ENCODE measurements at places on chromosomes 3 and 15.

DNA sequence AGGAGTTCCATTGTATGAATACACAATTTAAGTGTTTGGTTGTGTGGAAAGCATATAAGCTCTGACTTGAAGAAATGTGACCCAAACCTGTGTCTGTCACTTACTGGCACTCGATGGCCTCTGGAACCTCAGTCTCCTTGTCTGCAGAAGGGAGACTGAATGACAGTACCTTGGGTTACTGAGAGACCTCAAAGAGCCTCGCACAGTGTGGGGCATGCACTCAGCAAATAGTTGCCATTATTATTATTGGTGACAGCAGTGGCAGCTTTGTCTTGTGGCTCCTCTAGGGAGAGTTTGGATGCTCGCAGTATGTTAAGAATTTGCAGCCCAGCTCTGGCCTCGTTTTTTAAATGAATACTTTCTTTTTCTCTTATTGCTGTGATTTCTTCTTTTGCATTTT lies 43.4 kb downstream of the EEFSEC start:
- DNase-seq: no peak

GRCh38 chr15:96296264-96296663 lies 34.2 kb upstream of the NR2F2 start:
- no peak for DNase-seq

- DNase-seq: no peak
Observed at GRCh38 chr15:98062869-98063268, 102.4 kb downstream of the ARRDC4 start.

DNA sequence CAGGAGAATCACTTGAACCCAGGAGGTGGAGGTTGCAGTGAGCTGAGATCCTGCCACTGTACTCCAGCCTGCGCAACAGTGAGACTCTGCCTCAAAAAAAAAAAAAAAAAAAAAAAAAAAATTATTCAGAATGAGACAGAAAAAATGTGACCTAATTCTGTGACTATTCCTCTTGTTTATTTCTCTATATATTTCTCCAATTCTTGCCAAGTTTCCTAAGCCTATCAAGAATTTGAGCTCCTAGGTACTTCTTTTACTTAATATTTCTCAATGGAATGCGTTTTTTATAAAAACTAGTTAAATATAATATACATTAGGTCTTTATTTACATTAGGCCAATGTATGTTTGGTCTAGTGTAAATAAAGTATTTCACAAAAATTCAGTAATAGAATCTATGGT lies 86.8 kb downstream of the NAALADL2 start:
- no peak for DNase-seq

DNA sequence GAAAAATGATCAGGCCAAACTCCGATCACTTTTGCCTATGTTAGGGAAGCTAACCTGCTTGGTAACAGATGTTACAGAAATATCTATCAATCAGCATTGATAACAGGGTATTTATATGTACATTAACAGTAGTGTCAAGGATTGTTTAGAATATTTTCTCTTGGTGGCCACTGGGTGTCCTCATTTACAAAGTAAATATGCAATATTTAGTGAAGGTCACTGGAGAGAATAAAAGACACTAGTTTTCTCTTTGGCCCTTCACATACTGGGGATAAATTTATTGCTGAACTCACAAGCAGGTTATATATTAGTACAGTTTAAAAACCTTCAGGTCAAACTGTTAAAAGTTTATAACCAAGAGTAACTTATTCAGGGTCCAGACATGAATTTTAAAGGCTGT lies 69.0 kb downstream of the TIGIT start:
- DNase-seq: peak; percentile 46

DNA sequence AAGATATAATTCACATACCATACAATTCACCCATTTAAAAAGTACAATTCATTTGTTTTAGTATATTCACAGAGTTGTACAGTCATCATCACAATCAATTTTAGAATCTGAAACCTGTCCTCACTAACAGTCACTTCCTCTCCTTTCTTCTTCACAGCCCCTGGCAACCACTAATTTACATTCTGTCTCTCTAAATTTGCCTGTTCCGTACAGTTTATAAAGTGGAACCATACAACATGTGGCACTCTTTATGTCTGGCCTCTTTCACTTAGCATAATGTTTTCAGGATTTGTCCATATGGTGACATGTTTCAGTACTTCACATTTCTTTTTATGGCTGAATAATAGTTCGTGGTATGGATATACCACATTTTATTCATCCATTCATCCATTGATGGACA lies 22.7 kb downstream of the ERICH6 start:
- peak; percentile 91 for DNase-seq

DNA sequence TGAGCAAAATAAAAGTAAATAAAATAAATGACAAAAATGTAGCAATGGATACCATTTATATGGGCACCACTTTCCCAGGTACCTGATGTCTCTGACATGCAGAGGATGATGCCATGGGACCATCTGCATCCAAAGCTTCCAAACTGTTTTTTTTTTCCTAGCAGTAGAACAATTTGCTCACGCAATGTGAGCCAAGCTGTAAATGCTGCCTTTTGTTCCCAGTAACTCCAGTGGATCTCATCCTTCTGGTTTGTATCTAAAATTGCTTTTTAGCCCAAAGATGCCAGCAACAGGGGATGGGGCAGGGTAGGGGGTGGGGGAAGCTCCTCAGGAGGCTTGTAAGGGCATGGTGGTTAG lies 32.7 kb downstream of the SLC12A8 start:
- no peak for DNase-seq

GRCh38 chr15:29589416-29589815 lies 232.9 kb downstream of the TJP1 start:
- no peak for DNase-seq

GRCh38 chr3:110593749-110594148 lies 477.9 kb upstream of the NECTIN3 start:
- peak; percentile 20 for DNase-seq

GRCh38 chr3:168952551-168952950 lies 711.0 kb downstream of the MECOM start:
- DNase-seq: peak; percentile 38

All from MM.1S (cell line).